ENCODE measurements at places on chromosomes 1 and 21. TPM values are rescaled to one million over a fixed set of nuclear protein-coding genes. Genes with fewer than 3 reads are reported as not detected.
A peak's percentile ranks its signal among the peaks of the same experiment; 100 is the strongest.

The FMO5 gene
- 0.66 TPM for total RNA-seq

The KCNA3 gene
- 95.2 TPM for total RNA-seq

The OR10J1 gene
- not detected for total RNA-seq

The NCF2 gene
- 9.8 TPM for total RNA-seq

The PLCH2 gene
- 6.5 TPM for total RNA-seq

The WNT9A gene
- total RNA-seq: 0.30 TPM

- DNase-seq: no peak
Observed at GRCh38 chr1:112698366-112699310, 8.3 kb downstream of the RHOC start.

DNA sequence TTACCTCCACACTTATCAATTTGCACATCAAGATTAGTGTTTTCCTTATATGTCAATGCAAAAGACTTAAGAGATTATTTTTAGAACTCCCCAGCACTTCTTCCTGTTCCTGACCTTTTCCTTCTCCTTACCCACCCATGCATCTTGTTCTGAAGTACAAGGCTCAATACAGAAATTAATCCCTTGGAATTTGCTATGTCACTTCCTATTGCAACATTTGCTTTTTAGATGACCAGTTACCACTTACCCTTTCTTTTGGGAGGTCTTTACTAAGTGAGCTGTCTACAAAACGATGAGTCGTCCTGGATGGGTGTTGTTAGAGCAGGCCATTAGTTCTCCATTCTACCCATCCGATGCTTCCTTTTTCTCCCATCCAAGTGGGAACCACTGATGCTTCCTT, 221.2 kb downstream of the FMN2 start:
- no peak for DNase-seq

GRCh38 chr1:204564835-204565234, 48.6 kb downstream of the MDM4 start:
- DNase-seq: peak; percentile 58

GRCh38 chr1:185846672-185847444, 112.7 kb downstream of the HMCN1 start:
- no peak for DNase-seq

- no peak for DNase-seq
Observed at GRCh38 chr1:157844089-157844830, 2.7 kb upstream of the CD5L start.

GRCh38 chr1:198056255-198056654, 100.5 kb upstream of the NEK7 start:
- no peak for DNase-seq

- DNase-seq: no peak
Observed at GRCh38 chr1:92184632-92185031, 33.1 kb upstream of the C1orf146 start.

GRCh38 chr1:52751589-52752483, 25.6 kb downstream of the ZYG11B start:
- no peak for DNase-seq

GRCh38 chr21:27582948-27583430, 616.1 kb upstream of the ADAMTS5 start:
- no peak for DNase-seq

DNA sequence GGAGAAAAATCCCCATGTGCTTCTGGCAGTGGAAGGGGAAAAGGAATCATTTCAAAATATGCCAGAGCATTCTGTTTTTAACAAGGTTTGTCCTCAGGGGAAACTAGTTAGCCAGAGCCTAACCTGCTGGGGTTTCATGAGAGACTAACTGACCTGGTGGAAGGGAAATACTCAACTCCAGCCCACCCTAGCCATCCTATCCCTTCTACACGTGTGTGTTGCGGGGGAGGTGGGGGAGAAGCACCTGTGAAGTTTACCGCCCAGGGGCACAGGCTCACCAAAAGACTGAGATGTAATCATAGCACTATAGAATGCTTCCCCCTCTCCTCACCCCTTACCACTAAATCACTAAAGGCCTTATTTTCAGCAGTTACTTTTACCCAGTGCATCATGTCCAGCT, 139.5 kb downstream of the GRIK3 start:
- DNase-seq: no peak

DNA sequence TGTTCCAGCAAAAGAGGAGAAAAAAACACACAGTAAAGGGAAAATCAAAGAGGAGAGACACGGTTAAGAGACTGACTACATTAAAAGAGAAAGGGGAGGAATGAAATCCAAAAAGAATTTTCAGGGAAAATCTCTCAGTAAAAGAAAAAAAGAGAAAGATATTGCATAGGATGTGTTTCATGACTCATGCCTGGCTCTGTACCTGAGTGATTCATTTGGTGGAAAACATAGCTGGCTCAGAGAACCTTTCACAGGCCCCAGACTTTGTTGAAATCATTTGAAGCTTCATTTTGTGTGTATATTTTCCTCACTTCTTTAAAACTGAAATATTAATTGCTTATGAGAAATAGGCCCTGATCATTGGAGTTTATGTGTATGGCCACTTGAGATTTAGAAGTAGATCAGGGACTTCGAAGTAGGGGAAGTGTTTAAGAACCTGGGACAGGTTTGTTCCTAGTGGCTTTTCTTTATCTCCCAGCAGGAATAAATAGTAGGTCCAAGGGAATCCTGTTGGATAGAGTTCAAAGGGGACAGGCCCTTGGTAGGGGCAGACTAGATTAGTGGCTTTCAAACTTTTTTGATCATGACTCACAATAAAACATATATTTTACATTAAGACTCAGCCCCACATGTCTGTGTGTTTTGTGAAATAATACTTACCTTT, 239.1 kb upstream of the SGIP1 start:
- no peak for DNase-seq

- no peak for DNase-seq
Observed at GRCh38 chr21:40905251-40905650, 58.3 kb upstream of the DSCAM start.

- DNase-seq: no peak
Observed at GRCh38 chr1:77333501-77333900, 51.7 kb downstream of the AK5 start.

DNA sequence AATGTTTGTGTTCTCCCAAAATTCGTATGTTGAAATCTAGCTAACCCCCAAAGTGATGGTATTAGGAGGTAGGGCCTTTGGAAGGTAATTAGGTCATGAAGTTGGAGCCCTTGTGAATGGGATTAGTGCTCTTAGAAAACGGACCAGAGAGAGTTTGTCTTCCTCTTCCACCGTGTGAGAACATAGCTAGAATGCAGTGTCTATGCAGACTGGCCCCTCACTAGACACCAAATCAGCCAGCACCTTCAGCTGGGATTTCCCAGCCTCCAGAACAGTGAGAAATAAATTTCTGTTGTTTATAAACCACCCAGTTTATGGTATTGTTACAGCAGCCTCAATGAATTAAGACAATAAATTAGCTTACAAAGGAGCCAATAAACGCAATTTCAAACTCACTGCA, 58.0 kb downstream of the KIAA0319L start:
- no peak for DNase-seq

GRCh38 chr1:227038401-227038800, 98.3 kb downstream of the COQ8A start:
- DNase-seq: no peak

Measured in activated CD8-positive, alpha-beta memory T cell treated with anti-CD3 and anti-CD28 coated beads, Interleukin-2, amount 10 ng/mL, durations not matched to agents 7 days and 5 days (primary cell).